ENCODE measurements at places on chromosomes 6 and 20.

GRCh38 chr6:44396968-44397367 lies 9.5 kb downstream of the CDC5L start:
- no peak for DNase-seq

DNA sequence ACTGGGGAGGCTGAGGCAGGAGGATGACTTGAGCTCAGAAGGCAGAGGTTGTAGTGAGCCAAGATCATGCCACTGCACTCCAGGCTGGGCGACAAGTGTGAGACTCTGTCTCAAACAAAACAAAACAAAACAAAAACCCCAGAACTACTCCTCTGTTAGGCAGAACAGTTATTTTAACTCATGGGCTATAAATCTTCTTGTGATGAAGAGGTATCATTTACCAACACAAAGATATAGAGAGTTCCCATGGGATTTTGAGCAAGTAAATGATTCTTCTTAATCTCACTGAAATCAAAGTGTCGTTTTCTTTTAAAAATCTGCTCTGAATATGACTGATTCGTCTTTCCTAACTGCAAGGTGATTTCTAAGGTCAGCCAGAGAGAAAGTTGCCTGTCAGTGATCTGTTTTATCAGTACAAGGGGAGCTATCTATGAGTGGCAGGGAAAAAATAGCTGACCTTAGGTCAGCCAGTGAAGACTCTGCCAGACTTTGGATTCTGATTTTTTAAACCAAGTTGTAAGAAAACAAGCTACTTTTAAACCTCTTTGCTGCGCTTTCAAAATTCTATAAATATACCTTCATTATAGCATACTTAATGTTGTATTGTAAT lies 3.8 kb upstream of the DSP start:
- DNase-seq: no peak

DNA sequence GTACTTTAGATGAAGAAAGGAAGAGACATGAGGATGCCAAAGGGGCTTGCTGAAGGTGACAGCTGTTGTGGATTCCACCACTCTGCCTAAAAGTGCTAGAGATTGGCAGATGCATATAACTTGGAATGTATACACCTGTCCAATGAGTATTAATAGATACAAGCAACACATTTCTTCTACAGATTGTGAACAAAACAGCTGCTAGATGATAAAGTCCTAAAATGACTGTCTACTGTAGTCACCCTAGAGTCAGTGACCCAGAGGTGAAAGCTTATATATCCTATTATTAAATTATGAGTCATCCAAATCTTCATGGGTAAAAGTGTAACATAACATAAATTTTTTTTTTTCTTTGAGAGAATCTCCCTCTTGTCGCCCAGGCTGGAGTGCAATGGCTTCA lies 5.2 kb downstream of the RNF217 start:
- no peak for DNase-seq

GRCh38 chr6:107102414-107102805 lies 12.9 kb downstream of the BEND3 start:
- no peak for DNase-seq

- DNase-seq: no peak
Measured at GRCh38 chr6:115675443-115675842, 385.2 kb downstream of the FRK start.

DNA sequence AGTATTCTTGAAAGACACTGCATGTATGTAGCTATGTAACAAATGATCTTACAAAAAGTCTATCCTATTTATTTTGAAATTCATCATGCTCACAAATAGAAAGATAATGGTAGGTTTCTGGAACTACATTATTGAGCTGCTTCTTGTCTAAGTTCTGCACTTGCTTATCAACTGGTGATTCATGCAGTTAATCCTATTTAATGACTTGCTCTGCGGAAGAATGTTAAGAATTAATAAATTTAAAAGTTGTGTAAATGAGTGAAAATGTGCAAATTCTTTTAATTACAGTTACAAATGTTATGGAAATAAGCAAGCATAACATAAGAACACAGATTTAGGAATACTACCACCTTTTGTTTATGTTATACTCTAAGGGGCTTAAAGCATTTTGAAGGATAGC lies 67.1 kb upstream of the MCM9 start:
- DNase-seq: no peak

DNA sequence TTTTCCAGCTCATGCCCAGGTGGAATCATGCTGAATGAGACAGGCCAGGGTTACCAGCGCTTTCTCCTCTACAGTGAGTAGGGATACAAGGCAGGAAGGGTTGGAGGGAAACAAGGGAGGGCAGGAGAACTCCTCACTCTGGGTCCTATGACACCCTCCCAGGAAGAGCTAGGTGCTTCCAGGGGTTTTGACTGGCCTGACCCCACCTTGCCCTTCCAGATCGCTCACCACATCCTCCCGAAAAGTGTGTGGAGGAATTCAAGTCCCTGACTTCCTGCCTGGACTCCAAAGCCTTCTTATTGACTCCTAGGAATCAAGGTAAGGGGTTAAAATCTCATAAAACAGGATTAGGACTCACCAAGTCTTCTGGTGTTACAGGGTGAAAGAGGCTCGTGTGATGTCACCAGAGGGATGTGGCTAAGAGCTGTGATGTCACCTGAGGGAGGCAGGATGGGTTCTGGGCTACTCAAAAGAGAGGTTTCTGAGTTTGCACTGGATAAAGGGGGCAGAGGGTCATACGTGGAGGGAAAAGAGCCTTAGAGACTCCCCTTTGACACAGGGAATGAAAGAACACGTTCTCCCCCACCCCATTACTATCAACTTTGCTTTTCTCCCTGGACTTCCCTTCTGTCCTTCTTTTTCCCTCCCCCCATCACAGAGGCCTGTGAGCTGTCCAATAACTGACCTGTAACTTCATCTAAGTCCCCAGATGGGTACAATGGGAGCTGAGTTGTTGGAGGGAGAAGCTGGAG lies 1.9 kb downstream of the APOM start:
- peak; percentile 20 for DNase-seq

GRCh38 chr6:161181121-161181520 lies 92.7 kb downstream of the AGPAT4 start:
- no peak for DNase-seq

- no peak for DNase-seq
Measured at GRCh38 chr6:35208419-35208818, 5.3 kb upstream of the SCUBE3 start.

DNA sequence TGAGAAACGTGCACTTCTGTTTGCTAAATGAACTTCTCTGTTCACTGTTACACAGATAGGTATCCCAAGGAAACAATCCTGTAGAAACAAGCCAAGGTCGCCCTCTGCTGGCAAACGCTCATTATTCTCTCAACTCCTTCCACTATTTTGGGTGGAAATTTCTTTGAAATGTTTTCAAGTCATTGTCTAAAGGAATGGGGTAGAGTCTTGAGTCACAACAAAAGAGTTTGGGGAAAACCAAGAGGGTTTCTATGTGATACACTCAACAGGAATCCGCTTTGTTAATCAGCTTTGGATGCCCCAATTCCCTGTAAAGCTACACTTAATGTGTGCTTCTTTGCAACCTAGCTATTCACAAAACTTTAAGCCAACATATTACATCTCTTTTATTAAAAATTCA lies 4.6 kb upstream of the RAE1 start:
- peak; percentile 41 for DNase-seq

Measured in central memory CD4-positive, alpha-beta T cell (primary cell).